ENCODE measurements at places on chromosomes 3 and 15. TPM values are rescaled to one million over a fixed set of nuclear protein-coding genes. Genes with fewer than 3 reads are reported as not detected.

The HSPBAP1 gene
- 8.0 TPM for total RNA-seq

The ZKSCAN7 gene
- 8.1 TPM for total RNA-seq

The GYG1 gene
- total RNA-seq, result 20.0 TPM

GRCh38 chr3:52023101-52023770 is 27.5 kb upstream of the RPL29 start:
- DNase-seq, result no peak

DNA sequence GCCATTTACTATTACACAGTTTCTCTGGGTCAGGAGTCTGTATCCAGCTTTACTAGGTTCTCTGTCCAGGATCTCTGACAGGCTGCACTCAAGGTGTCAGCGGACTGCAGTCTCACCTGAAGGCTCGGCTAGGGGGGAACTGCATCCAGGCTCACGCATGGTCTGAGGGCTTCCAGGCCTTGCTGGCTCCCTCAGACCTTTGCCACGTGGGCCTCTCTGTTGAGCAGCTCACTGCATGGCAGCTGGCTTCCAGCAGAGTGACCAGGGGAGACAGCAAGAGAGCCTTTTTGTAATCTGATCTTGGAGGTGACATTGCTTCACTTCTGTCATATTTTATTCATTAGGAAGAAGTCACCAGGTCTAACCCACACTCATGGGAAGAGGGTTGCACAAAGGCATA is 152.3 kb downstream of the CACNA2D3 start:
- no peak for DNase-seq
